ENCODE measurements at places on chromosomes 5 and 9.

- no peak for DNase-seq
Observed at GRCh38 chr5:60299944-60300343, 400.0 kb downstream of the DEPDC1B start.

DNA sequence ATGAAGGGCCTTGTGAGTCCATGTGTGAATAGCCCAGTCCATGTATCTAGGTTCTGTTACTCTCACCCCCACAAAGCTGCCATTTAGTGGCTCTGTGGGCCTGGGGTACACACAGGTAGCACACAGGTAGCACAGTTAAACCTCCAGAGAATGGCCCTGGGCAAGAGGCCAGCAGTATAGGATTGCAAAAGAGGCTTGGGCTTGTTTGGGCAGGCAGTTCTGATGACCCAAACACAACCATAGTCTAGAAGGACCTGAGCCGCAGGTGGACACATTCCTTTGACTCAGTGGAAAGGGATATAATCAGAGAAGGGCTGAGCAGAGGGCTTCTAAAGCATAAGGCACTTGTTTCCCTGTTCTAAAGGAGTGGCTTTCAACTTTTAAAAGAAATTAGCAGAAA, 326.8 kb upstream of the SGCD start:
- no peak for DNase-seq

- no peak for DNase-seq
Observed at GRCh38 chr5:14036514-14036913, 92.0 kb upstream of the DNAH5 start.

- peak; percentile 21 for DNase-seq
Observed at GRCh38 chr5:154755361-154756008, at the start of gene LARP1. LARP1 (plus strand) TSS chr5:154755377; CDS start chr5:154755758, 381 bp downstream.

DNA sequence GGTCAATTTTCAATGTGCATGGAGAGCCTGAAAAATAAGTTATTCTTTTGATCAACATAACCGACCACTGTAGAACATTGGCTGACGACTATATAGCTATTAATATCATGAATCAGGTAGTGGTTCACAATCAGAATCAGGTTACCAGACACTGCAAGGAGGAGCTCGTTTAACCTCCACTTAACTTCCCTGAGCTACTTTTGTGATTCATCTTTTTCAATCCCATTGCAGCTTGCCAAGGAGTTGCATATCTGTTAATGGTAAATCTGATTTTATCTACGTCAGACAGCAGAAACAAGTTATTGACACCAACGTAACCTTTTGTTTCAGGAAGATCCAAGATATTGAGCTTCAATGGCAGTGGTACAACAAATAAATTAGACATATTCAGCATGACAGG, 2263.8 kb upstream of the ACO1 start:
- DNase-seq, result no peak

DNA sequence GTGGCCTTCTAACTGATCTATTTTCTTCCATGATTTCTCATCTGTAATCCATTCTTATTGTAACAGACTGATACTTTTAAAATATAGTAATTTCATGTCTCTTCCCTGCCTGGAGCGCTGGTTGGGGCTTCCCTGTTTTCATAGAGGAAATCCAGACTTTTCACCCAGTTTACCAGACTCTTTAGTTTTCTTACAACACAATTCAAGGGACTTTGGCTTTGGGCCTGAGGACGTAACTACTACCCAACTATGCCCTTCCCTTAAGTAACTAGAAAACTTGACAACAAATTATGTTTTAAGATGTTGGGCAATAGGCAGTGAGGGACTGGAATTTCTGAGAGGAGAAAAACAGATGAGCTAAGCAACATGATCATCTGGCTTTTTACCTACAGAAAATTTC, 289.6 kb downstream of the FGF10 start:
- DNase-seq, result no peak

GRCh38 chr5:44933686-44934085, 124.9 kb downstream of the MRPS30 start:
- no peak for DNase-seq

GRCh38 chr5:173624282-173624681, 7.8 kb upstream of the BOD1 start:
- DNase-seq, result no peak

DNA sequence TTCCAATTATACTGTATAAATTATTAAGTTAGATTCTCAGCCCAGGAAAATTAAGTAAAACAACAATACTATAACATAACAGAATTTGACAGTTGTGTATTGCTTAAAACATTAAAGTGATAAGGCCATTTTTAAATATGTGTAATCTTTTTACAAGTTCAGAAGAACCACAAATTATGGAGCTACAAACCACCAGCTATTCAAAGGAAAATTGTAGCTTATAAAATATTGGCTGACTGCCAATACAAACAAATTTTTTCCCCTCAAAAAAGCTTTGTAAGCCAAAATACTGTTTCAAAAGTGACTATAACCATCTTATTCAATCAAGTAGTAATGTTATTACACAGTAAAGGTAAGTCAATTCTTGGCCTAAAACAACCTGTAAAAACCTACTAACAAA, 21.9 kb downstream of the STRBP start:
- DNase-seq, result no peak

GRCh38 chr5:81748556-81748955, 2.3 kb downstream of the SSBP2 start:
- DNase-seq, result no peak

DNA sequence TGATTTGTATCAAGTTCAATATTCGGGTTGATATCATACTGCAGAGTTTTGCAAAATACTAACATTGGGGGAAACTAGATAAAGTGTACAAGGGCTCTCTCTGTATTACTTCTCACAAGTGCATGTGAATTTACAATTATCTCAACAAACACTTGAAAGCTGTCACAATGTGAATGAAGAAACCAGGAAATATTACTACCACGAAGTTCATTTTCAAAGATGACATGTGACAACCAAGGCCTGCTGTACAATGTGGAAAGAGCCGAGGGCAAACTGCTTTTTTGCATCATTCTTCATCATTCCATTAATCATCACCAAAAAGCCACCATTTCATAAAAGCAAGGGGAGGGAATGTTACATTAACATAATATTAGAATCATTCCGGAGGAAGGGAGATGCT, 310.0 kb downstream of the GLIS3 start:
- no peak for DNase-seq

DNA sequence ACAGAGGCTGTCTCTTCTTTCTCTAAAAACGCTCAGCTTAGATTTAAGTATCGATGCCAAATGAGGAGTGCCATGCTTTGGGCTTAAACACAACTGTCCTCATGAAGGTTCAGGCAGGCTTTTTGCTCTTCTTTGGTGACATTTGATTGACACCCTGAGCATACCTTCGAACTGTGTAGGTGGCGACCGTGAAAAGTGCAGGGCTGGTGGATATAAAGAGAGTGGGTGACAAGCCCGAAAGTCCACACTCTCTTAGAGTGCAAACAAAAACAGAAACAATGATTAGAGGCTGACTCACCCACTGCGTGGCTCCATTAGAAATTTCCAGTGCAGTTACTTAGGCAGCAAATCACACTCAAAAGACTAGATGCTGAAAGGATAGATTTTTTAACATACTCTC, 141.7 kb downstream of the SYK start:
- DNase-seq, result no peak

DNA sequence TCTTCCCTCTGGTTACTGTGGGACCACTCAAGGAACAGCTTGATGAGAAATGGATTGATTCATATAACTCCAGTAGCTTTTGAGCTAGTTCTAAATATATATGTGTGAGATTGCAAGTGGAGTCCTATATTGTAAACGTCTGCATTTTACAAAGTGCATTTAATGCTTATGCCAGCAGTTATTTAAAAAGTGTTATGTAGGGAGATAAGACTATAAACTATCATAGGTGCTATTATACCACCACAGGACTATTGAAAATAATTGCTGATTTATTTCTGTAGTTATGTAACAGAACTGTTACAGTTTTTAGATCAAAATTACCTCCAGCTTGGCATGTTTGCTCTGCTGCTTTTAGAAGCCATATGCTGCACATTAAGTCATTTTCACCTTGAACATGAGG, 36.2 kb downstream of the PTCD2 start:
- no peak for DNase-seq

DNA sequence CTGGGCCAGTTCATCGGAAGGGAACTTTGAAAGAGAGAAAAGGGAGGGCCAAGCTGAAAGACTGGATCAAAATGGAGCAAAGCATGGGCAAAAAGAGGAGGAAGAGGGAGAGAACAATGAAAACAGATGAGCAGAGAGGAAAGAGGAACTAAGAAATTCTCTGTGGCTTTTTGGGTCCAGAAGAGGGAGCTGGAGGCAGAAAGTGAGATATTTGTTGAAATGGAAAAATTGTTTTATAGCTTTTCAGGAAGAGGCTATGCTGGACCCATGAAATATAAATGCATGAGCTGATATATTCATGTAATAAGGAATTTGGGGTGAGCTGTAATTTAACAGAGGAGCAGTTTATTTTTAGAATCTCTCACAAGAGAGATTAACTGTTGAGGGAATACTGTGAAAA, 457.3 kb downstream of the DMAC1 start:
- DNase-seq, result no peak

DNA sequence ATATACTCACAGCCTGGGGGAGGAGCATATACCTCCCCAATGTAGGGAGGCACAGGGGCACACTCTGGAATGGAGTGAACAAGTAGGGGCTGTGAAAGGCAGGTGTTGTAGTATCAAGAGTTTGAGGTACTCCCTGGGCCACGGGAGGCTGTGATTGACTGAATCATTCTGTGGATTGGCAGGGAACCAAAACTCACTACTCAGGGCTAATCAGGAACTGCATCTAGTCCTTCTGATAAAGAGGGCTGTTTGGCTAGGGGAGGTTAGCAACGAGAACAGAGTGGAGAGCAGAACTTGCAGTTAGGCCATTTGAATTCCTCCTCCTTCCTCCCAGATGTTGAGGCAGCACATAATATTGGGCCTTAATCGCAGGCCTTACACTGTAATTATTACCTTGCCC, 369.2 kb upstream of the MPDZ start:
- no peak for DNase-seq

- DNase-seq, result no peak
Observed at GRCh38 chr5:119284031-119284430, 71.8 kb upstream of the TNFAIP8 start.

GRCh38 chr5:124675931-124676846, 70.2 kb downstream of the ZNF608 start:
- no peak for DNase-seq

DNA sequence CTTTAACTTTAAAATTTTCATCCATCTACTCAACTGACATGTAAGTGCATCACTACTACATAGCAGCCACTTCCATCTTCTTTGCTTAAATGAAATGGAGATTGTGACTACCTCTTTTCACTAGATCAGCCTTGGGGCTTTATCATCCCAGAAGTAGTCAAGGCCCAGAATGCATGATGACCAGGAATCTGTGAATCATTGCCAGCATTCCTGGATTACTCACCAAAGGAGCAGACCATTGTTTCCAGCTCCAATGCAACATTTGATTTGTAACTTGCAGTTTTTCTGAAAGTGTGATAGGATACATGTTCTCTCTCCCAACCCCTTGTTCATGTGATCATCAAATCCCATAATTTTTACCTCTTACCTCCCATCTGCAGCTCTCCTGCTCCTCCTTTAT, 65.1 kb downstream of the PLPPR1 start:
- DNase-seq, result no peak

DNA sequence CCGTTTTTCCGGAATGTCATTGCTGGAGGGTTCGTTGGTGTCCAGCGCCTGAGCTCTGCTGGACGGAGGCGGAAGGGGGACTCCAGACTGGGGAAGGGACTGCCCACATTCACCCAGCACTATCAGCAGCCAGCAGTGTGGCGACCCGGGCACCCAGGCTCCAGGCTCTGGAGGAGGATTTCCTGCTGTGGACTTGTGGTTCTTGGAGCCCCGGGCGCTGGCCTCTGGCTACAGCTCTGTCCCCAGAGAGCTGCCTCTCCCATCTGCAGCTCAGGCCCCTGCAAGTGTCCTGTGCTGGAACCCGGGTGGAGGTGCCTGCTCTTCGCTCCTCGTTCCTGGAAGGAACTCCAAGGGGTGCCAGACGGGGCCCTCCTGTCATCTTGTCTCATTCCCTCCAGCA, 152.6 kb downstream of the RGS3 start:
- DNase-seq, result no peak

- DNase-seq, result no peak
Observed at GRCh38 chr5:152097128-152097527, 172.5 kb upstream of the GLRA1 start.

DNA sequence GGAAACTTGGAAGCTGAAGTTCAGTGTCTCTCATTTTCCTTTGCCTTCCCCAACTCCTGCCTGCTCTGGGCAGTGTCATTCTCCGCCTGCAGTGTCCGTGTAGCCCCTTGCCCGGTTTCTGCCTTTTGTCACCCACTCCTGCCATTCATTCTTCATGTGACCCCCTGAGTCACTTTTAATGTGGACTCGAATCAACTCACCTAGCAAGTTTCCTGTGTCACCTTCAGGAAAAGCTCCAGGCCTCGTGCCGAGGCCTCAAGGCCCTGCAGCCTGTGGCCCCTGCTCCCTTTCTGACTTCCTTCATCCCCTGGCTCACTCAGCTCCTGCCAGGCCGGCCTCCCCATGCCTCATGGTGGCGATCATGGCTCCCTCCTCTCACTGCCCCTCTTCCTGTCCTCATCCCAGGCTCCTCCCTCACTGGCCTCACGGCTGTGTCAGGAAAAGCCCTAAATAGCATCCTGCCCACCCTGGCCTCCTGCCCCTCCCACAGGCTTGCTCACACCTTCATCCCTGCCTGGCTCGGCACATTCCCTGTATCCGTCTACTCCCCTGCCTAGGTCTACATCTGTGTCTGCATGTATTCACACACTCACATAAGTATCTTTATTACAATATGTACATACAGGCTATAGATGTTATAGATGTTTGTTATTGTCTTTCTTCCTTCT, 294.9 kb downstream of the MED10 start:
- no peak for DNase-seq

DNA sequence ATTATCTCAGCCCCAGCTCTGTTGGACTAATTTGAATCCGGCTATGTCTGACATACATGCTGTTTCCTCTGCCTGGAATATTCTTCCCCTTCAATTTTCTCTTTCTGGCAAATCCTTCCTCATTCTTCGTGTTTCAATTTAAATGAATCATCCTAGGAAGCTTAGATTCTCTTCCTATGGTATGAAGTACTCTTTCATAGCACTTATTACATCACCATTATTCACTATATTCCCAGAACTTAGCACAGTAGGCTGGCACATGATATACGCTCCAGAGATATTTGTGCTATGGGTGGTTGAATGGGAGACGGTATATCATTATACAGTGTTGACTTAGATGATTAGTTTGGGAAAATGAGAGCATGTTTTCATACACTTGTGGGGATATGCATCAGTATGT, 91.0 kb upstream of the JAK2 start:
- DNase-seq, result no peak

Measured in NCI-H1092 treated with DMSO at 0.1 percent for 48 hours (cell line).